ENCODE measurements at places on chromosomes 1 and 21. TPM values are rescaled to one million over a fixed set of nuclear protein-coding genes. Genes with fewer than 3 reads are reported as not detected.

- no peak for DNase-seq
Observed at GRCh38 chr1:43382027-43382779, 7.4 kb downstream of the MED8 start.

DNA sequence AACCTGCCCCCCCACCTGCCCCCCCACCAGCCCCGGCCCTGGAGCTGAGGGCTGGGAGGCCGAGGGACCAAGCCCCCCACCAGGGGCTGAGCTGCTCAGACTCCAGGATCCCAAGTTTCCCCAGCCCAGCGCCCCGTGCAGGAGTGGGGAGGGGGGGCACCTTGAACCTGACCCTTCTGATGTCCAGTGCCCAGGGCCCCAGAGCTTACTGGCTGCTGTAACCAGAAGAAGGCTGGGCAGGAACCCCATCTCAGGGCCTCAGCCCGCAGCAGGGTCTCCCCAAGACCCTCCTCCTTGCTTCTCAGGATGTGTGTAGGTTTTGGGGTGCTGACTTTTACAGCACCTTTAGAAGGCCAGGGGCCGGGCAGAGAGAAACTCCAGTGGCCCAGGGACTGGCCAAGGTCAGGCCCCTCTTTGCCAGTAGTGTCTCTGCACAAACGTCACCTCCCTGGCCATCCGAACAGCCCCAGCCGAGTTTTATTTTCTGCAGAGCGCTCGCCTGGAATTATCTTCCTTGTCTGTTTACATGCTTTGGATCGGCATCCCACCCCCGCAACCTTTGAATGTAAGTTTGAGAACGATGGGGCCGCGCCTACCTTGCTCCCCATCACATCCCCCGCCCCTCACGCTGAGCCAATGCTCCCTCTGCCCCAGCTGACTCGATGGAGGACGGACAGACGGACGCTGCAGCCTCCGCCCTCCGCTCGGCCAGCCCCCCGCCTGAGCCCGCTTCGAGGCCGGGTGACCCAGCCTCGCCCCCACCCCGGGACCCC is 70.1 kb upstream of the CASZ1 start:
- no peak for DNase-seq

GRCh38 chr1:231518485-231519034 is 9.9 kb upstream of the TSNAX start:
- DNase-seq: no peak

- DNase-seq: no peak
Observed at GRCh38 chr1:161196111-161196510, 2.7 kb downstream of the ADAMTS4 start.

DNA sequence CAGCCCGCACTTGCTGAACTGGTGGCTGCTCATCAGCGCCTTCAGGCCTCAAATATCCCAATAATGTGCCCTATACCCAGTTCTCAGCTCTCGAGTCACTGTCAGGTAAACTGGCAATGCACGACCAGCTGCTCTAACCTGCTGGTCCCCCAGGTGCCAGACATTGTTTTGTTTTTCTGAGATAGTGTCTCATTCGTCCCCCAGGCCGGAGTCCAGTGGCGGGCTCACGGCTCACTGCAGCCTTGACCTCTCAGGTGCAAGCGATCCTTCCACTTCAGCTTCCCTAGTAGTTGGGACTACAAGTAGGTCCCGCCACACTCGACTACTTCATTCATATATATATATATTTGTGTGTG is 1.0 kb upstream of the NADK start:
- DNase-seq: no peak

DNA sequence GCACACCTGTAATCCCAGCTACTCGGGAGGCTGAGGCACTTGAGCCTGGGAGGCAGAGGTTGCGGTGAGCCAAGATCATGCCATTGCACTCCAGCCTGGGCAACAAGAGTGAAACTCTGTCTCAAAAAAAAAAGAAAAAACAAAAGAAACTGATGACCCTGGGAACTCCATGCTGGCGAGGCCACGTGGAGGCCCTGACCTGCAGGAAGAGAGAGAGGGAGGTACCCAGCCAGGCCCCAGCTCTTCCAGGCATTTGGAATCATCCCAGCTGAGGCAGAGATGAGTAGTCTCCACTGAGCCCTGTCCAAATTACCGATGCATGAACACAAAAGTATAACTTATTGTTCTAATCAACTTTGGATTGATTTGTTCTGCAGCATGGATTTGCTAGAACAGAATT is 132.0 kb upstream of the ZBTB40 start:
- DNase-seq: no peak

Gene KIAA0040
- total RNA-seq: 15.4 TPM
